ENCODE measurements at places on chromosomes 7 and 10.

- no peak for DNase-seq
These were observed 46.5 kb upstream of the GLI3 start for GRCh38 chr7:42283553-42283952.

DNA sequence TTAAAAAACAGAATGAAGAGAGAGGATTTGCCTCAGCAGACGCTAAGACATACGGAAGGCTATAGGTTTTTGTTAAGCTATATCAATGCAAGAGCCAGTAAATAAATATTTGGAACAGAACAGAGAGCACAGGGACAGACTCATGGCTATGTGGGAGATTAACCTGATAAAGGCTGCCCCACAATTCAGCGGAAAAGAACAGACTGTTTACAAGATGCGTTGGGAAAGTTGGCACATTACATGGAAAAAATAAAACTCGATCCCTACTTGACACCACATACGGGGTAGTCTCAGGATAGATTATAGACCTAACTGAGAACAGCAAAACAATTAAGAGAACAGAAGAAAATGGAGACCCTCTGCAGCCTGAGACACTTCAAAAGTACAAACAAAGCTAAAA lies 10.8 kb downstream of the KCNH2 start:
- no peak for DNase-seq

GRCh38 chr7:43824963-43825362 lies 44.4 kb downstream of the MRPS24 start:
- DNase-seq: no peak

- no peak for DNase-seq
These were observed 37.9 kb upstream of the CAPZA2 start for GRCh38 chr7:116824449-116824848.

- DNase-seq: no peak
These were observed 220.7 kb downstream of the ADARB2 start for GRCh38 chr10:1516492-1517165.

DNA sequence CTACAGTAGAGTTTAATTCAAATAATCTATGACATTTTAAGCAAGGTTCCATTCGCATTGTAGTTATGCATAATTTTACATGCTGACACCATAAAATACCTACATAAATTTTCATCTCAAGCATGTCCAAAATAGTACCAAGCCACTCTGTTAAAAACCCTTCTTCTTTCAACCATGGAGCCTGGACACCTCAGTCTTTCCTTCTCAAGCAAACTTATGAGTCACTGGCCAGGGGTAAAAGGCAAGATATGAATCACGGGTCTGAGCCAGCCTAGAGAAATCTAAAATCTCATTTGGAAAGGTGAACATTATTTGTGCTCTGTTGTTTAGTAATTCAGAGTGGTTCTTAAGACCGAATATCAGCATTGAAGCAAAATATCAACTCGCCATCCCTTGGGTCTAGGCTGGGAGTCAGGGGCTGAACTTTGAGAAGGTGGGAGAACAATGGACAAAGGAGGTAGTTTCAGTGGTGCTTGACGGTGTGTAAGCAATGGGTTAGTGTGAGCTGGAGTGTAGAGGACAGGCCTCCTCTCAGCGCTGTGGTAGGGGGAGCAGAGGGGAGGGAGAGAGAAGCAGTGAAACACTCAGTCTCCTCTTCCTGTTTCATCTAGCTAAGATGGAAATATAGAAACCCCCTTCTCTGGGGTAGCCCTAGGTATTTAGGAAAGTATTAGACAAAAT lies 19.1 kb upstream of the GPAM start:
- no peak for DNase-seq

All from stimulated activated CD8-positive, alpha-beta memory T cell treated with anti-CD3 and anti-CD28 coated beads, Interleukin-7, amount 100 ng/mL, for 4 hours (primary cell).